Cardiac ventricle fibroblast (primary cell): ENCODE measurements at places on chromosomes 1 and 21. TPM values are rescaled to one million over a fixed set of nuclear protein-coding genes. Genes with fewer than 3 reads are reported as not detected.

PTGS2 gene
- total RNA-seq = 6.2 and 7.2 TPM in 2 replicates

LAMC1 gene
- 1,525 and 1,787 TPM in 2 replicates for total RNA-seq

ADGRB2 gene
- total RNA-seq = 6.9 and 10.5 TPM in 2 replicates

GPR25 gene
- not detected in 2 replicates for total RNA-seq

HCN3 gene
- total RNA-seq = 0.06 and 0.15 TPM in 2 replicates

SLC30A10 gene
- not detected in 2 replicates for total RNA-seq

S100A2 gene
- 0.24 and 1.9 TPM in 2 replicates for total RNA-seq
